AG10803 (cell line): ENCODE measurements at places on chromosomes 12 and 14.

DNA sequence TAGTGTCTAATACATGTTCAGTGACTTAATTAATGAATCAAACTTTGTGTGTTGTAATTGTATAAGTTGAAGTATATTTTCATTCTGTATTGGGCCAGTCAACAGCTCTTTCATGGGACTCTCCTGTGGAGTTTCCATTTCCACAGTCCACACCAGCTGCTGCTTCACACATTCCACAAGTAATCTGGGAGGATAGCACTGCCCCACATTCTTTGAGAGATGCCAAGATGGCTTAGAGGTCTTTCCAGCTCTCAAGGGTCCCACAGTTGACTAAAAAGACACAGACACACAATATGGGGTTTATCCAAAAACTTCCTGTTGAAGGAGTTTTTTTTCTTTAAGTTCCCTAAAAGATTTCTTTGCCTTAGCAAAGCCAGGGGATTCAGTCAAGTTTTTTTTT is 408.3 kb downstream of the AACS start:
- DNase-seq = no peak

- no peak for DNase-seq
Measured at GRCh38 chr14:47935332-47935731, 259.9 kb upstream of the MDGA2 start.

DNA sequence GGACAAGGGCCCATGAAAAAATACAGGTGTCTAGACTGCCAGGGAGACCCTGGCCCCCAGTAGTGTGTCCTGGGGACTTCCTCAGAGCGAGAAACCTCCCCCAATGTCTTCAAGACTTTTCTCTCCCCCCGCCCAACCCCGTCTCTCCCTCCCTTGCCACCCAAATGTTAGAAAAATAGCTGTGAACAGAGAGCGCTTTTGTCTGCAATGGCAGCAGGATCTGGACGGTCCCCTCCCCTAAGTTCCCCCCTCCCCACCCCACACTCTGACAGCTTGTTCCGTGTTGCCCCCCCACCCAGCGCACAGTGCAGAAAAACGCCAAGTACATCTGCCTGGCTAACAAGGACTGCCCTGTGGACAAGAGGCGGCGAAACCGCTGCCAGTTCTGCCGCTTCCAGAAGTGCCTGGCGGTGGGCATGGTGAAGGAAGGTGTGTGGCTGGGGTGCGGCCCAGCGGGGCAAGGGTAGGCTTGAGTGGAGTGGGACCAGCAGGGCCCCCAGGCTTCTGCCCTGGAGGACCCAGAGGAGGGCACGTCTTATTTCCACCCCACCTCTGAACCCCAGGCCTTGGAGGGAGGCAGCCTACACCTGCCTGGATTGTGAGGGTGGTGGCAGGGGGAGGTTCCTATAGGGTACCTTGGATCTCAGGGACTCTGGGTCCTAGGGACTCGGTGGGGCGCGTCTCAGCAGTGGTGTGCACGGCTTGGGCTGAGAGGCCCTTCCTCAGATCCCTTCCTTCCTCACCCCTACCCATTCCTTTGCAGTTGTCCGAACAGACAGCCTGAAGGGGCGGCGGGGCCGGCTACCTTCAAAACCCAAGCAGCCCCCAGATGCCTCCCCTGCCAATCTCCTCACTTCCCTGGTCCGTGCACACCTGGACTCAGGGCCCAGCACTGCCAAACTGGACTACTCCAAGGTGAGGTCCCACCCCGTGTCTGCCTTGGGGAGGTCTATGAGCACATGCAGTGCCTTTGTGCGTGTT is 4.8 kb downstream of the NR4A1 start:
- no peak for DNase-seq

DNA sequence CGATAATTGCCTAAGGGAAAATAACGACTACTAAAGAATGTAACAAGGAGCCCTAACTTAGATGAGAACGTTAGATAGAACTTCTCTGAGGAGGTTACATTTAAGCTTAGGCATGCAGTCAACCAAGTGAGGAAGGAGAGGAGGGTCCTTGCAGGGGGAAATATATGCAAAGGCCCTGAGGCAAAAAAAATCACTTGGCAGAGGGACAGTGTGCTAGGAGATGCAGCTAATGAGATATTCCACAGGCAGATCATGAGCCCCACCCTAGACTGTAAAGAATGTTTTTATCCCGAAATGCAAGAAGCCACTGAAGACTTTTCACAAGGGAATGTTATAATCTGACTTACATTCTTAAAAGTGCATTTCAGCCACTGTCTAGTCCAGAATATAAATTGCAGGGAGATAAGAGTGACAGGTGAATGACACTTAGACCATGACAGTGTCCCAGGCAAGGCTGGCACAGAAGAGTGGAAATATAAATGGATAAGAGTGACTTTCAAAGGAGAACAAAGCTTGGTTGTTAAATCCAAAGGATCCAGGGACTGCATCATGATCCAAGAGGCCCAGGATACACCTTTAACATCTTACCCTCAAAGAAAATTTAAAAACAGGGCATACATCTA is 61.0 kb downstream of the PPM1H start:
- DNase-seq = no peak

DNA sequence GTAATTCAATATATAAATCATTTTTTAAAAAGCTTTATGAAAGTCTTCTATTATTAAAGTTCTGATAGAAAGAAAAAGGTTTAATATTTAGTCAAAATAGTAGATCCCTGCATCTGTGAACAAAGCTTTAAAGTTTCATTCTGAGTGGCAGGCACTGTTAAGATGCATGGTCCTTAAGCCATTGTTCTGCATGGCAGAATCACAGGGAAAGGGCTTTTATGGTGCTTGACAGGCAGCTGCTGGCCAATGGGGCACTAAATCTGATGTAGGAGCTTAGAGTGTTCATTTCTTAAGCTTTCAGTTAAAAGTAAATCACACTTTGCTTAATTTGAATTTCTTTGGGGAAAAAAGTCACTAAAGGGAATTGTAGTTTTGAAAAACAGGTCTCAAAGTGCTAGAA is 148.2 kb downstream of the PLEKHA5 start:
- DNase-seq = no peak

GRCh38 chr14:103910262-103910935 is 17.9 kb upstream of the TDRD9 start:
- peak; percentile 55 for DNase-seq

GRCh38 chr14:38121320-38122020 is 86.2 kb upstream of the SSTR1 start:
- peak; percentile 50 for DNase-seq

GRCh38 chr12:84290168-84290567 is 622.4 kb downstream of the SLC6A15 start:
- DNase-seq = no peak

DNA sequence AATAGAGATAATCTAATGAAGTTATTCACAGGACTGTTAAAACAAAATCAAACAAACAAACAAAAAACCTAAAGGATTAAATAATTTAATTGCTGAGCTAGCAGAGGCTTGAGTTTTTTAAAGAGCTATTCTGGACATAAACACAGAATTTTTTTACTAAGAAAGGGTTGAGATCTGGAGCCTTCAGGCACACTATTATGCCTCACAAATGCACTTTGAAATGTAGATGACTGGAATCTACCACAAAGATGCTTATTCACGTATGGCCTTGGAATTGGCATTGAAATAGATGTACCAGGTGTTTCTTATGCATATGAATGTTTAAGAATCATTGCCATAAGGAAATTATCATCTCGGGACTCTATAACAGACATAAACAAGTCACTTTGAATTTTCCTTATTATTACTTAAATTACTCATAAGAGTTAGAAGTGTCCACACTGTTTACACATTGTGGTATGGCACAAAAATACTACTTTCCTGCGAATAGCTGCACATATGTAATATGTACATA is 21.6 kb downstream of the PUS7L start:
- DNase-seq = peak; percentile 8

DNA sequence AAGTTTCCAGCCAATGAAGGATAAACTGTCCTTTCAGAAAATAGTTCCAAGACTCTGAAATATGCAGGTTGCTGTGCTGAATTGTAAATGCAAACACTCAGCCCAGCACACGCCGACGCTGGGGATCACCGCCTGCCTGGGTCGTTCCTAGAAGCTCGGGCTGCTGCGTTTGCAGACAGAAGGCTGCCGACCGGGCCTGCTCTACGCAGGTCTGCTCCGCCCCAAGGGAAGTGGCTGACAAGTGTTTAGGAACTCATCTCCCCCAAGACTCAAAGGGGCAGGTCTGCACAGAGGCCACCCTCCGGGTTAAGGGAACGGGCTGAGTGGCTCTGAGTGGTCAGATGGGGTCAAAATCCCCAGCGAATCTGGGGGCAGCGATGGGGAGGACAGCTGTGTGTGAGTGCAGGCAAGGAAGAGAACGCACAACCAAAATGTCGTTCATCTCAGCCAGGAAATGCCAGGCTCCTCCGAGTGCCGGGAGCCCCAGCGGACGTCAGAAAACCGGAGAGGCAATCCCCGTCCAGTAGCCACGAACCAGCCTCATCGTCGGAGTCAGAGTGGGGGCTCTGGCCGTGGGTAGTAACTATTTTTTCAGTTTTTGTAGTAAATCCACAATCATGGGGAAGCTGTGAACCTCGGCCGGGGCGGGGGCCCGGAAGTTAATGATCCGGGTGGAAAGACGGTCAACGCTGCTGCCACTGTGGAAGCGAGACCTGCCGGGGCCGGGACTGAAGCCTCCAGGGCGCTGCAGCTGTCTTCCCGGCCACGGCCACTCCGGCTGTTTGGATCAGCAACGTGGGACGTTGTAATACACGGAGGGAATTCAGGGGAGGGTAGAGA is 6.0 kb downstream of the GALNT9 start:
- no peak for DNase-seq

DNA sequence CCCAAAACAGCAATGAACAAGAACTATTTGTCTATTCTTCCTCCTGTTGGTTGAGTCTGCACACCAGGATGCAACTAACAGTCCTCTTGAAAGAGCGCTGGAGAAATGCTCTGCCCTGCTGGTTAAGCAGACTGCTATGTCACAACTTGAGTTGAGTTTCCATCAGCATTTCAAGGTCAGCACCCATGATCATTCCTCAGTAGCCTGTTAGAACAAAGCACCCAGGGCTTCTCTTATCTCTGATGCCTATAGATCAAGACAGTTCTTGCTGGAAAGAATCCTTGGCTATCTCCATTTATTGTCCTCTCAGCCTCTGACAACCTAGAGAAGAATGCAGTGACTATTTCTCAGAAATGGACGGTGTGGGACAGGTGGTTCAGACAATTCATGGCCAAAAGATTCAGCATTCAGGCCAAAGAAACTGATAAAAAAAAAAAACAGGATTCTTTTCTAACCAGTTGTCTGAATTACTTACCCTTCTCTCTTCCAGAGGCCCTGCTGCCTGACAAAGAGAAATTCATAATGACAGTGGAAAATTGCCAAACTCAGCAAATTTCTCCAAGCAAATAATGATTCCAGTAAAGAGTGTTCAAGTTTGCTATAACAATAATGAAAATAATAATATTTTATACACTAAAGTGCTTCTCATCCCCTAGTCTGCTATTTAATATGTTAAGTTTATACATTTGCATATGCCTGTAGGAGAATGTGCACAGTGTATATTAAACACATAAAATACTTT is 306.7 kb downstream of the EMP1 start:
- DNase-seq = no peak

DNA sequence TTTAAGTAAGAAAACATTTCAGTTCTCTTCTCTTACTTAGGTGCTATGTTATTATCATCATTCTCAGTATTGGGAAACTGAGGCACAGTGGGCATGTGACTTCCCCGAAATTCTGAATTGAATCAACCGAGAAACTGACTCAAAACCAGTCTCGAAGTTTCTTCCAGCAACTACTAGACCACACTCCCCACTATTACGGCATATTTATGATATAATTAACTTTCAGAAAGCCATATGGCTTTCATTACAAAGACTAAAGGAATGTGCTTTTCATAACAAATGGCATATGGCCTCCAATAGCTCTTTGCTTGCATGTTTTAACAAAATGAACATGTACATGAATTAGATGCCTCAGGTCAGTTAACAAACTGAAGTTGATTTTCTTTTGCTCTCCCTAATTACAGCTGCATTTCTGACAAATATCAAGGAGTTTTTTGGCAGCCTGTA is 182.9 kb upstream of the SLC38A2 start:
- DNase-seq = peak; percentile 95

DNA sequence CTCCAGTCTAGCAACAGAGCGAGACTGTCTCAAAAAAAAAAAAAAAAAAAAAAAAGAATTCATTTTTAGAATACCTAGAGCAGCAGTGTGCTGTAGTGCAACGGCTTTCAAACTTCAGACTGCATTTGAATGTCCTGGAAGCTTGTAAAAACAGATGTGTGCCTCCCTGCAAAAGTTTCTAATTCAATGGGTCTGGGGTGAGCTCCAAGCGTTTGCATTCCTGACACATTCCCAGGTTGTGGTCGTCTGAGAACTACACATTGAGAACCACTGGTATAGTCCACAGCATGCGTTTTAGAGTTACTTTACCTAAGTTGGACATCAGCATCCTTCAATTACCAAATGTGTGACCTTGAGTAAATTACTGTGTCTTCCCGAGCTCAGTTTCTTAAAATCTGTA is 816.8 kb downstream of the NRXN3 start:
- no peak for DNase-seq

- DNase-seq = no peak
Measured at GRCh38 chr12:75476071-75476470, 4.5 kb upstream of the GLIPR1 start.

GRCh38 chr14:23442721-23443356 is 7.4 kb upstream of the MYH7 start:
- DNase-seq = no peak

- no peak for DNase-seq
Measured at GRCh38 chr12:71578694-71579258, 84.9 kb downstream of the ZFC3H1 start.

DNA sequence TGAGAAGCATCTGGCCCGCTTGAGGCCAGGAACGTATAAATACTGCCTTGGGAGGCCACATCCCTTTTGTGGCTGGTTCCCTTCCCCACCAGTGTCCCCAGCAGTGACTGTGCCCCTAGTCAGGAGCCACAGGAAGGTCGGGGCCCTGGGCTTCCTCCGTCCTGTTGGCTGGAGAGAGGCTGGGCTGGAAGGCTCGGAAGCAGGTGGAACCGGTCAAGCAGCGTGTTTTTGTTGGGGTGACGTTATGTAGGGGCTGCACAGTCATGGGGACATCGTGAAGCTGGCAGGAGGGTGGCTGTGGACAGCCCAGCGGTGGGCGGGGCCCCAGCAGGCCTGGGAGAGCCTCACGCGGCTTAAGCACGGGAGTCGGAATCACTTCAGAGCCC is 10.1 kb downstream of the XRCC3 start:
- no peak for DNase-seq

DNA sequence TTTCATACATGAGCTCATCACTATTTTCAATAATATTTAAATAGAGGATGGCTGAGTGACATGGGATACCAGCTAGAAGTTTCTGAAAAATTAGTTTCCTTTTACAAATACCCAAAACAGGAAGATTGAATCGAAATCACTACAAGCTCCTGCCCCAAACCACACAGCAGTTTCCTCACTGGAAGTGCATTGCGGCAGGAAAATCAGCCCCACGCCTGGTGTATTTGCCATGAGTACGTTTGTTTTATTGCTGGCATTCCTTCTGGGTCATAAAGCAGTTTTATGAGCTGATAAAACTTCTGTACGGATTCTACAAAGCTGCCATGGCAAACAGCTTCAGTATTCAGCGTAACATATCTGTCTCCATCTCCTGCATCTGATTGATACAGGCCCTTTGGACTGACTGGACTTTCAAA is 23.7 kb downstream of the CDC42BPB start:
- no peak for DNase-seq
